ENCODE measurements at places on chromosomes 7 and 10.
A peak's percentile ranks its signal among the peaks of the same experiment; 100 is the strongest.

DNA sequence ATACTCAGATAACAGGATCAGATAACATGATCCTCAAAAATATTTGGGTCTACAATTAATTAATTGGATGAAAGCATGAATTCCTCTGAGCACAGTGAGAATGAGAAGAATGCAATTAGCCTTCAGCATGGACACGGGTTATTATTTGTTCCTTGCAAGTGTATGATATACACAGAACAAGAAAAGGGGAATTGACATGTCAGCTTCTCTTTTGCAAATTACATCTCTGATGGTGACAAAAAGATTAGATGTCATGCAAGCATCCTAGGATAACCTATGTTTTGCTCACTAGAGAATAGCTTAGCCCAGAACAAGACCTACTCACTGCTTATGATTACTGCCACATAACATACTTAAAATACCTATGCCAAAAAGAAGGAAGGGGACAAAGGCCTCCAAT is 120.3 kb downstream of the ABLIM1 start:
- peak overlapping the region; percentile 83 for H3K27ac ChIP-seq
- peak overlapping the region; percentile 15 for H3K4me3 ChIP-seq
- peaks cover 13% of the 10 kb centered on the region for H3K4me1 ChIP-seq
- no peaks in the 10 kb centered on the region for H3K27me3 ChIP-seq
- no peak for DNase-seq
- no peaks in the 10 kb centered on the region for H3K36me3 ChIP-seq

DNA sequence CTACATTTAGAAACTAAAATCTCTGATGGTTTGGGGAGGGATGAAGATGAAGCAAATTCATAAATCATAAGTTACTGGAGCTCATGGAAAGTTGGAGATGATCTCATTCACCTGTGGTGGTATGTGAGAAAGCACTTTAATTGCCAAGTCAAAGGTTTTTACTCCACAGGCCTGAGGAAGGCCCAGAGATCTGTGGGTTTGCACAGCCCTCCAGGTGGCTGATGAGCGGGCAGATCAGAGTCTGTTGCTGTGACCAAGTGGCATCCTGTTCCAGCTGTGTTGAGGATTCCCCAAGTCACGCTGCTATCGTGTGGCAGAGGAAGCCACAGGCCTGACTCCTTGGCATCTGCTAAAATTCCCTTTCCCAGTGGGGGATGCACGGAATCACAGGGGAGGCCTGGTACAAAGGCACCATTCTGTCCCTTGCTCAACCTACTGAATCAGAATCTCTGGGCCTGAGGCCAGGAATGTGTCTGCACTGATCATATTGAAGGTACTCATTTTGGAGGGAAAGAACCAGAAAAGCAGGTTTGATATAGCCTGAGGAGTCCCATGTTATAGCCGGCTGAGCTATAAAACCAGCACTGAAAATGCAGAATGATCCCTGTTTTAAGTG is 19.7 kb upstream of the DDC start:
- H3K27ac ChIP-seq, result no peak overlapping the region
- H3K4me1 ChIP-seq, result no peaks in the 10 kb centered on the region
- H3K36me3 ChIP-seq, result peaks cover 3% of the 10 kb centered on the region
- H3K27me3 ChIP-seq, result no peaks in the 10 kb centered on the region

DNA sequence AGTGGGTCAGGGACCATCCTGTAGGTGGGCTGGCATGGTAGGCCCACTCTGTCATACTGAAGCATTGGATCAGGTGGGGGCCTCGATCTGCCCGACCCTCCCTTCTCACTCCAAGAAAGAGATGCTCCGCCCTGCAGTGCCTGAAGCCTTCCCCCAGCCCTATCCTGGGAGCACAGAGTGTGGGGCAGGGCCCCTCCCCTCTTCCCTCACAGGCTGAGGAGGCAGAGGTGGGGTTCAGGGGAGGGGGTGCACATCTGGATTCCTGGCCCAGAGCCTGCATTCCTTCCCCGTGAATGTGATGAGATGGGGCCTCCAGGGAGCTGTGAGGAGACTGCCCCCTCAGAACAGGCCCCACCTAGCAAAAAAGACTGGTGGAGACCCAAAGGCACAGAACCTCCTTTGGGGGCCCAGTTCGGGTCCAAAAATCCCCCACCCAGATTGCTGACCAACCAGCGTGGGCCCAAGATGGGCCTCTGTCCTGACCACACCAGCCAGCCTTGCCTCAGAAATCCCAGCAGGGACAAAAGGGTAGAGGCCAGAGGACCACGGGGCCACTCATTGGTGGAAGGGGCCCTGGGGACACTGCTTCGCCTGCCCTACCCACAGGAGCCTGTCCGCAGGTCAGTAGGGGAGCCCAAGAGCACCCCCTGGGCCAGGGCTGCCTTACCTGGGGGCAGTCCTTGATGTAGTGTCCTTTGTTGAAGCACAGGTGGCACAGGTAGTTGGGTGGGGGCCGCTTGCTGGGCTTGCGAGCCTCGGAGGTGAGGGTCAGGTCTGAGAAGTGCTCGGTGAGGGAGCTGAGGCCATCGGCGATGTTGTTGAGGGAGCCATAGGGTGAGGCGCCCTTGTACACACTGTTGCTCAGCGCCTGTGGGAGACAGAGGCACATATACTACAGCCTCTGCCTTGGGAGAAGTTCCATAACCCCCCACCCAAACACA is 13.3 kb downstream of the ZCCHC24 start:
- H3K4me3 ChIP-seq, result no peak overlapping the region
- no peak overlapping the region for H3K27ac ChIP-seq
- peaks cover 12% of the 10 kb centered on the region for H3K36me3 ChIP-seq
- no peaks in the 10 kb centered on the region for H3K27me3 ChIP-seq
- peaks cover 28% of the 10 kb centered on the region for H3K4me1 ChIP-seq
- no peak for DNase-seq

GRCh38 chr7:44072364-44073231 is 7.2 kb upstream of the PGAM2 start:
- no peak overlapping the region for H3K4me3 ChIP-seq
- peak overlapping the region; percentile 64 for H3K27ac ChIP-seq
- peaks cover 4% of the 10 kb centered on the region for H3K4me1 ChIP-seq
- no peak for DNase-seq
- no peaks in the 10 kb centered on the region for H3K27me3 ChIP-seq

- H3K27ac ChIP-seq, result no peak overlapping the region
- H3K27me3 ChIP-seq, result no peaks in the 10 kb centered on the region
- no peak for DNase-seq
- H3K4me3 ChIP-seq, result no peak overlapping the region
- H3K4me1 ChIP-seq, result peaks cover 6% of the 10 kb centered on the region
Measured at GRCh38 chr7:17912536-17913235, 27.6 kb downstream of the SNX13 start.

DNA sequence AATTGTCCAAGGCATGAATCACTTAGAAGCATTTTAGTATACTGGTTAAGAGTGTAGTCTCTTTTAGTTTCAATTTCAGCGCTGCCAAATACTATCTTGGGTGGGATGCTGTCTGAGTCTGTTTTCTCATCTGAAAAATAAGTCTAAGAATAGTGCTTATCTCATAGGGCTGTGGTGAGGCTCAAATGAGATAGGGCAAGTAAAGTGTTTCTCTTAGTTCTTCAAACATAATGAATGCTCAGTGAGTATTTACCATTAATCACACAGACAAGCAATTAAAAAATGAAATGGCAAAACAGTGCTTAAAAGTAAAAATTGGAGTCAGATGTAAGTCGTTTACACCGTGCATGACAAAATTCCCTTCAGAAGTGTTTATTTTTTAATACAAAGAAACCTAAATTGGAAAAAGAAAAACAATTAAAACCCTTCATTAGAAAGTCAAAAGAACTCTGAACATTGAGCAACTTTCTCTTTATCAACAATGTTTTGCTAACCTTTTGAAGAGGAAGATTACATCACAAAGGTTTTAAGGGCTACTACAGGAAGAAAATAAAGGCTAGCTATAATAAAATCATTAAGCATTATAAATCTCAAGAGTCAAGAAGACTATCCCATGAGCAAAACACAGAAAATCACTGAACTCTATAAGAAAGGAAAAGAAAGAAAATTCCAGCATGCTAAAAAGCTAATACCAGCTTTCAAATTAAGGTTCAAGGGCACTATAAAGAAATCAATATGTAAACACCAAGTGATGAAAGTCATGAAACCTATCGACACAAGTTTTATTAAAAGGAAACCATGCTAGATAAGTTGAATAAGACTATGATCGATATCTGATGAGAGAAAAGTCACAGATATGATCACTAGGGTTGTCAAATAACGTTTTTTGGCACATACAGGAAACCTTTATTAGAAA is 45.6 kb upstream of the C1GALT1 start:
- DNase-seq, result no peak
- peaks cover 10% of the 10 kb centered on the region for H3K4me1 ChIP-seq
- no peaks in the 10 kb centered on the region for H3K36me3 ChIP-seq
- H3K27me3 ChIP-seq, result no peaks in the 10 kb centered on the region
- H3K27ac ChIP-seq, result peak overlapping the region; percentile 48

GRCh38 chr7:44286182-44286617 is 39.2 kb downstream of the CAMK2B start:
- peak; percentile 58 for DNase-seq
- no peak overlapping the region for H3K4me3 ChIP-seq
- H3K4me1 ChIP-seq, result peaks cover 4% of the 10 kb centered on the region
- no peaks in the 10 kb centered on the region for H3K36me3 ChIP-seq

DNA sequence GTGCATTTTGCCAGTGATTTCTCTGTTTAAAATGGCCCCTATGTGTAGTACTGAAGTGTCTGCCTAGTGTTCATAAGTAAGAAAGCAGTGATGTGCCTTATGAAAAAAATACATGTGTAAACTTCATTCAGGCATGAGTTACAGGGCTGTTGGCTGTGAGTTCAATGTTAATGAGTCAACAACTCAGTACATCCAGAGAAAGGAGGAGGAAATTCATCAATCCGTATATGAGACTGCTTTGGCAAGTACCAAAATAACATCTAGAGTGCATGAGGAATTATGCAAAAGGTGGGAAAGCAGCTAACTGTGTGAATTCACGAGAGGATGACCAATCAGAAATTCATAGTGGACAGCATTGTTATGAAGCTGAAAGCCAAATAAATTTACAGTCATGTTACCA is 255.6 kb downstream of the ZEB1 start:
- no peaks in the 10 kb centered on the region for H3K4me1 ChIP-seq
- H3K36me3 ChIP-seq, result no peaks in the 10 kb centered on the region
- H3K27ac ChIP-seq, result no peak overlapping the region
- no peak overlapping the region for H3K4me3 ChIP-seq

Measured in type B pancreatic cell (in vitro differentiated cells).